Upper lobe of left lung (tissue), 6 donors: ENCODE measurements at places on chromosomes 1 and 21. TPM values are rescaled to one million over a fixed set of nuclear protein-coding genes. Genes with fewer than 3 reads are reported as not detected.

GRCh38 chr1:187577610-187578009 lies 748.9 kb downstream of the PLA2G4A start:
- no peaks in the 10 kb centered on the region for H3K4me1 ChIP-seq
- H3K36me3 ChIP-seq = no peaks in the 10 kb centered on the region
- H3K27me3 ChIP-seq = no peaks in the 10 kb centered on the region
- no peak overlapping the region for H3K27ac ChIP-seq
- H3K4me3 ChIP-seq = no peak overlapping the region

GRCh38 chr1:116558140-116558549 lies 12.7 kb downstream of the CD58 start:
- no peaks in the 10 kb centered on the region for H3K36me3 ChIP-seq
- peaks cover 47% of the 10 kb centered on the region for H3K4me1 ChIP-seq
- H3K27ac ChIP-seq = no peak overlapping the region

DNA sequence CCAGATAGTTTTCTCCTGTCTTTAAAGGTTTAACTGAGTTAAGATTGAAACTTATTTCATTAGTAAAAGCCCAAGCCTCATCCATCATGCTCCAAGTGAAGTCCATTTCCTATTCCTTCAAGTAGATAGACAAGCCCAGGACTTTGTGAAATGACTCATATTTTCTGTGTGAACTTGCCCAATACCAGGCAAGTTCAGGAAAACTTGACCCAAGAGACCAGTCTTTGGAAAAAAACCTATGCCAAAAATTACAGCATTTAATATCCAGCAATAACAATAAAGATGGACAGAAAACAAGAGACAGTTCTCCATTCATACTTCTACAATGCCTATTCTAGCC lies 405 bp upstream of the RAB29 start:
- no peaks in the 10 kb centered on the region for H3K27me3 ChIP-seq
- H3K36me3 ChIP-seq = no peaks in the 10 kb centered on the region
- peak overlapping the region; percentile 86 for H3K27ac ChIP-seq
- H3K4me3 ChIP-seq = peak overlapping the region; percentile 65
- no peak for DNase-seq

- H3K4me1 ChIP-seq = no peaks in the 10 kb centered on the region
- peak; percentile 48 for DNase-seq
- H3K27me3 ChIP-seq = no peaks in the 10 kb centered on the region
- no peaks in the 10 kb centered on the region for H3K36me3 ChIP-seq
Measured at GRCh38 chr1:245085508-245086095, 69.2 kb upstream of the KIF26B start.

DNA sequence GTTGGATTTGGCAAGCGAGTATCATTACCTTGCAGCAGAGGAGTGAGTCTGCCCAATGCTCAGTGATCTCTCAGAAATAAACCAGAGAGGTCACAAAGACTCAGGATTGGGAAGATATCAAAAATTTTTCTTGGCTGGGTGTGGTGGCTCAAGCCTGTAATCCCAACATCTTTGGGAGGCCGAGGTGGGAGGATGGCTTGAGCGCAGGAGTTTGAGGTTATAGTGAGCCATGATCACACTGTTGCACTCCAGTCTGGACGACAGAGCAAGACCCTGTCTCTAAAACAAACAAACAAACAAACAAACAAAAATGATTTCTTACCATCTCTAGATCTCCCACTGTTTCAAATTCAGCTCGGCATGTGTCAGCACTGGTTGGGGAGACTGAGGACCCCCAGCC lies 13.3 kb upstream of the BECN2 start:
- no peak overlapping the region for H3K4me3 ChIP-seq
- no peak overlapping the region for H3K27ac ChIP-seq
- no peaks in the 10 kb centered on the region for H3K4me1 ChIP-seq
- no peak for DNase-seq
- no peaks in the 10 kb centered on the region for H3K36me3 ChIP-seq
- no peaks in the 10 kb centered on the region for H3K27me3 ChIP-seq

DNA sequence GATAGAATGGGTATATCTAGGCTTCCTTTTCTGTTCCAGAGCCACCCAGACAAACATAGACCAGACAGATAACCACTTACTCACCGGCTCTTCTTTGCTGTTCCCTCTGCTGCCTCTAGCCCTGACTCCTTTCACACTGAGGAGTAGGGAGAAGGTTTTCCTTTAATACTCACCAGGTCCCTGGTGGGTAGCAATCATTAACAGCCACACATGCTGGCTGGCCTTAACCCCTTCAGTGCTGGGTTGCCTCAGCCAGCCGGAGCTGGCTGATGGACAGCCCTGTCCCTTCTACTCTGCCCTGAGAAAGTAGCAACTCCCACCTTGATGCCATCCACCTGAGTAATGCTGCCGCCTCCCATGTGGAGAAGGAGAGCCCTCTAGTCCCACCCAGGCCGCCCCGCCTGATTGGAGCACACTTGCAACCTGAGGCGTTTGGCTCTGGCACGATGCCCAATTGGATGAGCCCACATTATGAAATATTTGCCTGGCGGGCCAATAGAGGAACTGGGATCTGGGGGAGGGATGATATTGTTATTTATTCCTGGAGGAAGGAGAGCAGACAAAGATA lies 71.6 kb downstream of the PLEKHA6 start:
- no peak overlapping the region for H3K4me3 ChIP-seq
- H3K27me3 ChIP-seq = no peaks in the 10 kb centered on the region
- peak overlapping the region; percentile 74 for H3K27ac ChIP-seq
- H3K36me3 ChIP-seq = no peaks in the 10 kb centered on the region

DNA sequence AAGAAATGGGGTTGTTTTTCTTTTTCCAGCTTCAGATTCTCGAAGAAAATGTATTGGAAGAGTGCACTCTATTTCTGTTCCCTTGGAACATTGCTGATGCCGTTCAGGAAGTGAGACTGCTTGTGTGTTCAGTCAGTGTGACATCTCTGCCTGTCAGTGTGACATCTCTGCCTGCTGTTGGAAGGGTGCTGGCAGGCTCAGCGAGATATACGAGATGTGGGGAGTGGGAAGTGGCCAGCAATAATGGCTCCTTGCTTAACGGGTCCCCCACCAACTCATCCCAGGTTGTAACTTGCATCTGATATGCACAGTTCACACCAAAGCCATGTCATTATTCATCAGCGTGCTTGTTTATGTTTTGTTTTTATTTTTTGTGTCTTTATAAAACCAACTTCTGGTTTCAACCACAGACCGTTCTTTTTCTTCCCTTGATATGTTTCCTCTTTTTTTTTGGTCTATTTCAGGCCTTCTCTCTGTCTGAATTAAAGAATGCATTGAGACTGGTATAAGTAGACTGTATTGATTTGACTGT lies 145.4 kb downstream of the GALNT2 start:
- H3K27ac ChIP-seq = peak overlapping the region; percentile 38
- no peak for DNase-seq
- no peaks in the 10 kb centered on the region for H3K27me3 ChIP-seq
- no peak overlapping the region for H3K4me3 ChIP-seq

DNA sequence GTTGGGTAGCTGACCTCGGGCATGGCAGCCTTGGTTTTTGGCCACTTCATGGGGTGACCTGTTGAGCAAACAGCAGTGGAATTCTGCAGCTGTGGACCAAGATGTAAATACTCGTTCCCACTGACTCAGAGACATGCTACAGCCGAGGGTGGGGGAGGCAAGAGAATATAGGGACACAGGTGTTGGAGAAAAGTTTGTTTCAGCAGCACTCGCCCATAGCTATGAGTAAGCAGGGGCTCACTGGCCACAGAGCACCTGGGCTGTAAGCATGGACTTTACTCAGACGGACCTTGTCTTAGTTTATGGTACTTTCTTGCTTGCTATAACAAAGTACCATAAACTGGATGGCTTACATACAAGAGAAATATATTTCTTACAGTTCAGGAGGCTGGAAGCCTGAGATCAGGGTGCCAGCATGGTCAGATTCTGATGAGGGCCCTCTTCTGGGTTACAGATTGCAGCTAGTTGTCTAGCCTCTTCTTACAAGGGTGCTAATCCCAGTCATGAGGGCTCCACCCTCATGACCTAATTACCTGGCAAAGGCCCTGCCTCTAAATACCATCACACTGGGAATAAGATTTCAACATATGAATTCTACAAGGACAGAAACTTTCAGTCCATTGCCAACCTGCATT lies 437.2 kb upstream of the DAB1 start:
- no peak overlapping the region for H3K4me3 ChIP-seq
- DNase-seq = no peak
- no peaks in the 10 kb centered on the region for H3K4me1 ChIP-seq
- H3K27ac ChIP-seq = no peak overlapping the region
- no peaks in the 10 kb centered on the region for H3K36me3 ChIP-seq
- no peaks in the 10 kb centered on the region for H3K27me3 ChIP-seq

DNA sequence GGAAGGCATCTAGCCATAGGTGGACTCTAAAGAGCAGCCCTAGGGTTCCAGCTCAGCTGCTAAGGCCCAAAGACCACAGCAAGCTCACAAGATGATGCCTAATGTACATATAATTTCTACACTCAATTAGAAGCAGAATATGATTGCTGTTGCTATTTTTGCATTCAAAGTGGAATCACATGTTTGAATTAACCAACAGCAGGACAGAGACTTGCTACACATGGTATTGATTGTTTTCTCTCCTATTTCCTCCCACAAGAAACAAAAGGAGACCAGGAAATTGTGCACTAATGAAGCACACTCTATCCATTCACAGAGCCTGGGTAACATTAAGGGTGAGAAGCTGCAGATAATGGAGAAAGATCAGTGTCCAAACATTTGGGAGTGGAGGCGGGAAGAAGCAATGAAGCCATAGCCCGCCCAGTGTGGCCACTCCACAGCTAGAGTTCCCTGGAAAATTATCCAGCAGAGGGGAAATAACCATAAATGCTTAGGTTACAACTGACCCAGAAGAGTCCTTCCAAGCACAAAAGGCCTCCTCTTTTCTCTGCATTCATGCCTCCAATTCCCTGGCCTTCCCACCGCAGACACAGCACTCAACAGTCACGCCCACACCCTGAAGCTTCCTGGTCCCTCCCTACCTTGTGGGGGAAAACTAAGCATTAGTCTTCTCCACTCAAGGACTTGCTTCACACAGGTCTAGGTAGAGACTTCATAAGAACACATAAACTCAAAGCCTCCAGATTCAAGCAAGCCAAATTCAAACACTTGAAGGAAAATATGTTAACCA lies 7.5 kb downstream of the CNN3 start:
- H3K27me3 ChIP-seq = no peaks in the 10 kb centered on the region
- H3K27ac ChIP-seq = peak overlapping the region; percentile 46
- no peak for DNase-seq
- no peak overlapping the region for H3K4me3 ChIP-seq
- no peaks in the 10 kb centered on the region for H3K36me3 ChIP-seq

- H3K27ac ChIP-seq = no peak overlapping the region
- DNase-seq = peak; percentile 32
- no peaks in the 10 kb centered on the region for H3K4me1 ChIP-seq
- H3K36me3 ChIP-seq = no peaks in the 10 kb centered on the region
- H3K4me3 ChIP-seq = no peak overlapping the region
Measured at GRCh38 chr1:211653293-211653692, 22.1 kb downstream of the NEK2 start.

- H3K4me1 ChIP-seq = no peaks in the 10 kb centered on the region
- no peaks in the 10 kb centered on the region for H3K36me3 ChIP-seq
- H3K27me3 ChIP-seq = no peaks in the 10 kb centered on the region
- H3K4me3 ChIP-seq = no peak overlapping the region
Measured at GRCh38 chr1:71269818-71270217, 189.0 kb upstream of the ZRANB2 start.

GRCh38 chr1:206435445-206435844 lies 34.8 kb upstream of the IKBKE start:
- peaks cover 7% of the 10 kb centered on the region for H3K4me1 ChIP-seq
- peaks cover 5% of the 10 kb centered on the region for H3K36me3 ChIP-seq
- no peak overlapping the region for H3K4me3 ChIP-seq
- H3K27me3 ChIP-seq = no peaks in the 10 kb centered on the region

DNA sequence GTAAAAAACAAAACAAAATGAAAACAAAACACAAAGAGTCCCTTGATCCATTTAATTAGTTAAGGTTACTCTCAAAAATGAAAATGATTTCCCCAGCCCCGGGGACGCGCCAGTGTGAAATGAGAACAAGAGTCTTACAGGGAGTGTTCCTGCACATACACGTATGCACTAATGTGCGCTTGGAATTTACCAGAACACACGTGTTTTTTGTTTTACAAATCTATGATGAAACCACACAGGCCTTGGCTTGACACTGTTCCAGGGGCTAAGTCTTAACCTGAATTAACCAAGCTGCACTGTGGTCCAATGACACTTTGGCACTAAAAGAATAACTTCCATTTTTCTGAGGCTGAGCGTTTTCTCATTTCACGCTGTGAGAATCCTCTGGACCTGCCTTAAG lies 63.7 kb downstream of the SLC45A1 start:
- DNase-seq = no peak
- H3K4me1 ChIP-seq = peaks cover 74% of the 10 kb centered on the region
- H3K36me3 ChIP-seq = no peaks in the 10 kb centered on the region
- no peak overlapping the region for H3K4me3 ChIP-seq
- H3K27me3 ChIP-seq = no peaks in the 10 kb centered on the region

DNA sequence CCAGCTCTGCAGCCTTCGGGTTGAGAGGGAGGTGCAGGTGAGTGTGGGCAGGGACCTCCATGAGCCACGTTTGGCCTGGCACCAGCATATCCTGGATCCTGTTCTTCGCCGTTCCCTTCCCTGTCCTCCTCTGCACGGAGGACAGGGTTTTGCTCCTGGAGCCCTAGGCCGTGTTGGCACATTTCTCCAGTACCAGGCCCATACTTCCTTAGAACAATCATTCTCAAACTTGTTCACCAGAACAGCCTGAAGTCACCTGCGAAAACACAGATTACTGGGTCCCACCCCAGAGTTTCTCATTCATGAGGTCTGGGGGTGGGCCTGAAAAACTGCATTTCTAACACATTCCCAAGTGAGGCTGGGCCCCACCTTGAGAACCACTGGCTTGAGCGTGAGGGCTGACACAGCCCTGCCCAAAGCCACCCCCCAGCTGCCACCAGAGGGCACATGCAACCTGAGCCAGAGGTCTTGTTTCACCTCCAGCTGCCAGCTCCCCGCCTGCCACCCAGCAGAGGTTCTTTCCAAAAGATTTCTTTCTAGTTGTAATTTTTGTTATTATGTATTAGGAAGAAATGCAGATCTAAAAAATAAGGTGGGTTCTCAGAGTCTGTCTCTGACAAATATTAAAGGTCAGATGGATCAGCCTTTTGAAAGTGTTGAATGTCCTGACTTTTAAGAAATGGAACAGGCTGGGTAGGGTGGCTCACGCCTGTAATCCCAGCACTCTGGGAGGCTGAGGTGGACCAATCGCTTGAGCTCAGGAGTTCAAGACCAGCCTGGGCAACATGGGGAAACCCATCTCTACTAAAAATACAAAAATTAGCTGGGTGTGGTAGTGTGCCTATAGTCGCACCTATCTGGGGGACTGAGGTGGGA lies 39.6 kb upstream of the LDLRAP1 start:
- H3K4me3 ChIP-seq = no peak overlapping the region
- H3K36me3 ChIP-seq = peaks cover 7% of the 10 kb centered on the region
- H3K27me3 ChIP-seq = no peaks in the 10 kb centered on the region
- peaks cover 9% of the 10 kb centered on the region for H3K4me1 ChIP-seq
- DNase-seq = peak; percentile 71

GRCh38 chr1:175192630-175193526 lies at the start of gene KIAA0040:
Gene KIAA0040, minus strand, starts transcription at chr1:175192776. Its CDS starts 31,763 bp downstream, at chr1:175161013.
- H3K36me3 ChIP-seq = no peaks in the 10 kb centered on the region
- H3K27ac ChIP-seq = peak within 1 kb of the TSS; percentile 88
- peak; percentile 88 for DNase-seq
- peaks cover 49% of the 10 kb centered on the region for H3K4me1 ChIP-seq
- H3K27me3 ChIP-seq = no peaks in the 10 kb centered on the region

Gene LSM10
- 42.1 TPM for total RNA-seq

Gene OR14K1
- not detected for total RNA-seq

Gene TSPEAR
- total RNA-seq = not detected

Gene SH3BGR
- total RNA-seq = 3.9 TPM

Gene PTPN22
- total RNA-seq = 8.4 TPM
